ENCODE measurements at places on chromosomes 5 and 9.

DNA sequence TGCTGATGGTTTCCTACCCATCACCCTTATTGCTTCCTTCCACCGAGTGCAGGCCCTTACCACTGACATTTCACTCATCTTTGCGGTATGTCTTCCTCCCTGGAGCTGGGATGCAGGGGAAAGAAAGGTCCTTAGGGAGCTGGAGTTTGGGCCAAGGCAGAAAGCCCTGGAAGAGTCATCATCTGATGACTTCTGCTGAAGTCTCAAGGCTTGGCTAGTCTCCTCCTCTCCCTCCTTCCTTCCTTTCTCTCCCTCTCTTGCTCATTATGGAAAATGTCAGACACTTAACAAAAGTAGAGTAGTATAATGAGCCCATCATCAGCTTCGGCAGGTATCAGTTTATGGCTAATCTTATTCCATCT is 40.0 kb downstream of the LARP1 start:
- DNase-seq = no peak

DNA sequence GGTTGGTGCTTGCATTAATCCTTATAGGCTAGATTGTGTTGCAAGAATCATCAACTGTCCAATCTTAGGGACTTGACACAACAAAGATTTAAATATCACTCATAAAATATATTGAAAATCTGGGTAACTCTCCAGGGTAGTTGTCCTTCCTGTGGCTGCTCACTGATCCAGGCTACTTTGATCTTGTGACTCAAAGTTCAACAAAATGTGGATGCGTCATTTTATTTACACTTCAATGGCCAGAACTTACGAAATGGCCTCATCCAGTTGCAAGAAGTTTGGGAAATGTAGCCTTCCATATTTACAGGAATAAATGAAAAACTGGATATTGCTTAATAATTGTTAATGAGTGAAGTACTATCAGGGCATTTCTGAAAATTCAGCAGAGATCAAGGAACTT is 235.5 kb upstream of the ACTBL2 start:
- peak; percentile 85 for DNase-seq

DNA sequence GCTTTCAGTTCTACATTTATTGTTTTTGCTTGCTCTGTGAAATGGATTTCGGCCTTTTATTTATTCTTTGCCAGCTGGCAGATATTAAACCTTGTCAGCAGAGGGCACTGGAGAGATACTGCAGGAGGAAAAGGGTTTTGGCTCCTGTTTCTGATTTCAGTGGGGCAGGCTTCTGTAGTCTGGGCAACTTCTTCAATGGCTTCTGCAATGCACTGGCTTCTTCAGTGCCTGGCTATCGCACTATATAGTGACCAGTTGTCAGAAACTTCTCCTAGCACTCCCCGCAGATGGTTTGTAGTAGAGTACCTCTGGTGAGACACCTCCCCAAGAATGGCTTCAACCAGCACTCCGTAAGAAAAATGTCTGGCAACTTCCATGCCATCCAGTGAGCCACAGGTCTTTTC is 3.2 kb upstream of the NFX1 start:
- DNase-seq = peak; percentile 67

GRCh38 chr9:128245421-128246151 is 30.2 kb downstream of the GOLGA2 start:
- DNase-seq = peak; percentile 72

- DNase-seq = no peak
Measured at GRCh38 chr9:18343784-18344183, 130.2 kb upstream of the ADAMTSL1 start.

DNA sequence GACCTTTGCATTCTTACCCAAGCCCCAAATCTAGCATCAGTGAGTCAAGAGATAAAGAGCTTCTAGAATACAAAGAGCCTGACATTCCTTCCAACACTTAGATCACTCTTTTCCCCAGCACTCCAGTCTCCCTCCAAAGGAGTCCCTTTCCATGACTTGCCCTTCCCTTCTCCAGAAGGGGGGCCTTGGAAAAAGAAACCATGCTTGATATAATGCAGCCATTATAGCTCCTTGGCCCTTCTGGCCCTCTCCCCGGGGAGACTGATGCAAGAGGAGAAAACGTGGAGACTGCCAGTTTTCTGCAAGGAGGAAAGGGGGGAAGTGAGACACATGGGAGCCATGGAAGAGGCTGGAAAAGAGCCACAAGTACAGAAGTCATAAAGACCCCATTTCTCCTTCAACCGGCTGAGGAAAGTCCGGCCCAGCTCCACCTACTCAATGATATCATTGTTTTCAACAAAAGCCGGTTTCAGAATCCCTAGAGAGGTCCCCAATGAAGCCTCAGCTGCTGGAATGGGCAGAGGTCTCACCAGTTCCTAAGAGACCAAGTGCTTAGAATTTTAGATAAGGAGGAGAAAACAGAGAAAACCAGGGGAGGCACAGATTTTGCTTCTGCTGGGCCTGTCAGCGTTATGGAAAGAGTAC is 29.0 kb downstream of the ADAM19 start:
- DNase-seq = no peak

- DNase-seq = no peak
Measured at GRCh38 chr9:105127863-105128220, 116.6 kb upstream of the SLC44A1 start.
